ENCODE measurements at places on chromosomes 7 and 10.

GRCh38 chr7:6476596-6477317, 29.0 kb upstream of the DAGLB start:
- DNase-seq, result no peak

GRCh38 chr7:2782565-2782964, 61.5 kb downstream of the GNA12 start:
- DNase-seq, result no peak

DNA sequence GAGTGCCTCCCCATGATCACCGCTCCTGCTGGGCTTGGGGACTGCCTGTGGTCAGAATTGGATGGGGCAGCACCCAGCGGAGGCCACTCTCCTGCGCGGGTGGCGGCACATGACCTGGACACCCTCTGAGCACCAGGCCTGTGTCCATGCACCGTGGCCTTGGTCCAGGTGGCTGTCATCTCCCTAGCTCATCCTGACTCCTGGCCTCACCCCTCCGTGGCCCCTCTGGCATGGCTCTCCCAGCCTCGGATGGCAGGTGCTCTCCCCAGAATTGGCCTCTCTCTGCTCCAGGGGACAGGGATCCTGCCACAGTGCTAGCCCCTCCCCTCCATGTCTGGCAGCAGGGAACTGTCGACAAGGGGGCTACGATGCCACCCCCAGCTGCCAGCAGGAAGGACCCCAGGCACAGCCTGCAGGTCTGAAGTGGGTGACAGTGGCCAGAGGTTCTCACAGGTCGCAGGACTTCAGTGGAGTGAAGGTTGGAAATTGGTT, 37.2 kb upstream of the BTBD16 start:
- DNase-seq, result no peak

GRCh38 chr10:86451604-86451960, 70.0 kb downstream of the WAPL start:
- no peak for DNase-seq

- no peak for DNase-seq
Observed at GRCh38 chr10:130206216-130206737, 70.1 kb downstream of the GLRX3 start.

GRCh38 chr10:89634637-89635036, 10.4 kb downstream of the PANK1 start:
- no peak for DNase-seq

GRCh38 chr10:70498970-70499835, 20.6 kb downstream of the PALD1 start:
- DNase-seq, result no peak

Data from left renal pelvis (tissue), 4 donors.